HEK293T (cell line): ENCODE measurements at places on chromosomes 13 and 19.

GRCh38 chr13:103289681-103290080 lies 223.5 kb upstream of the SLC10A2 start:
- DNase-seq = no peak

DNA sequence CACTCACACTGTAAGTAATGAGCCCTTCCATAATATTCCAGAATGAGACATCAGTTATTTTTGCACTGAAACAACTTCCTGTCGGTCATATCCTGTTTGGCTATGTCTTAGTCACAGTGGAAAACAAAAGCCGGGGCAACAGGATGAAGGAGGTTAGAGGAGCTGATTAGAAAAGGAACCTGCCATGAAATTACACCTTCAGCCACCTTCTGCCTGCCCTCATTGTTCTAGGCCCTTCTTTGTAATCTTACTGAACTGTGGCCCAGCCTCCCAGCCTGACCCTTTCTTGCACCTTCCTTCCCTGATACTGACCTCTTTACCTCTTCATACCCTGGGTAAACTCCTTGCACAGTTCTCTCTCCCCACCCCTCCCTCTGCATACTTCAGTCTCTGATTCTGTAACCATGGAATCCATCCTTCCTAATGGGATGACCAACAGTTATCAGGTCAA lies 67.3 kb downstream of the DOCK9 start:
- no peak for DNase-seq

GRCh38 chr19:2115324-2115723 lies 18.6 kb downstream of the IZUMO4 start:
- DNase-seq = no peak

- peak; percentile 82 for DNase-seq
These were observed 20.0 kb upstream of the ERCC1 start for GRCh38 chr19:45443462-45444317.
